Fibroblast of skin of scalp (primary cell): ENCODE measurements at places on chromosomes 11 and 22.

DNA sequence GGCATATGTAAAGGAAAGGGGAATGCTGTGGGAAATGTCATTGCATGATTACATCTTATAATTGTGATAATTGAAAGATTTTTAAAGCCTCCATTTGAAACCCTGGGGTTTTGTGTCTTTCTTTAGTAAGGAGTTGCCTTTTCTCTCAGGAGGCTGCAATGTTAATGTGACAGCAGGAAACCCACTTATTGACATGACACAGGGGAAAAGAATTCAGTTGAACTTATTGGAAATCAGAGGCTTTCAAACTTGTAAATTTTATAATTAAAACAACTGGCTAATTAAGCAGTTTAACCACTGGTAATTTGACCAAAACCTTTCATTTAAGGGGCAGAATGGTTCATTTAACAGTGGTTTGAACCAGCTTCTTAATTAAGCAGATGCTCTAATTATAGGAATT is 31.2 kb downstream of the MRPL48 start:
- DNase-seq, result peak; percentile 27

GRCh38 chr11:66547662-66548009 is 933 bp downstream of the ACTN3 start:
- DNase-seq, result no peak

DNA sequence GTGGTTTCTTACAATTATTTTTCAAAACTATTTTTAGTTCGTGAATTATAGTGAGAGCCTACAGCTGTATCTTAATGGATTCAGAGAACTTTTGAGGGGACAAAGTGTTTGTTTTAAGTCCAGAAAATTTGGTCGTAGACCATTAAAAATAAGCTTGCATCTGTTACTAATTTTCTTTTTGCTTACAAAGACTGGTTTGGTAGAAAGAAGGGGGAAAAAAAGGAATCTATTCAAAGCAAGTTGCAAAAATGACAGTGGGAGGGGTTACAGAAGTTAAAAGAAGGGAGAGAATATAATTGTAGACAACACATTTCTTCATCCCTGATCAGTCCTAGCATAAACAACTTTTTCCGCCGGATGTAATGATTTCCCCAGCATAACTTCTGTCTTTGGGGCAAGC is 72.1 kb downstream of the AMOTL1 start:
- peak; percentile 46 for DNase-seq

- no peak for DNase-seq
Observed at GRCh38 chr22:37167176-37167980, 17.7 kb upstream of the IL2RB start.

DNA sequence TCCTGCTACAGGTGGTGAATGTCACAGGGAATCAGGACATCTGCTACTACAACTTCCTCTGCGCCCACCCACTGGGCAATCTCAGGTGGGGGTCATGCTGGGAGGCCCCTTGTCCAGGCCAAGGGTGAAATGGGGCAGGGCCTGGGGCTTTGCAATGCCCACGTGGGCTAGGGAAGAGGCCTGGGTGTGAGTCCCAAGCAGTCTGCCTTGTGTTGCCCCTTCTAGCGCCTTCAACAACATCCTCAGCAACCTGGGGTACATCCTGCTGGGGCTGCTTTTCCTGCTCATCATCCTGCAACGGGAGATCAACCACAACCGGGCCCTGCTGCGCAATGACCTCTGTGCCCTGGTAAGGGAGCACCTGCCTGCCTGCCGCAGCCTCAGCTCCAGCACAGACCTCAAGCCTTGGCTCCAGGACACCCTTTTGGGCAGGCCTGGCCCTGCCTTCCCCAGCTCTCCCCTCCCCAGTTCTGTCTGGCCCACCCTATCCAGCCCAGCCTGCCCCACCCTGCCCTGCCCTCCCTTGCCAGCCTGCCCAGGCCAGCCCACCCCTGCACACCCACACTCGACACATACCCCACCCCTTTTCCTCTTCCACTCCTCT is 9.1 kb upstream of the TAGLN start:
- DNase-seq, result no peak

- DNase-seq, result no peak
Observed at GRCh38 chr11:120261931-120262330, 22.0 kb downstream of the POU2F3 start.

GRCh38 chr11:18748766-18749365 is 22.9 kb upstream of the IGSF22 start:
- DNase-seq, result no peak

DNA sequence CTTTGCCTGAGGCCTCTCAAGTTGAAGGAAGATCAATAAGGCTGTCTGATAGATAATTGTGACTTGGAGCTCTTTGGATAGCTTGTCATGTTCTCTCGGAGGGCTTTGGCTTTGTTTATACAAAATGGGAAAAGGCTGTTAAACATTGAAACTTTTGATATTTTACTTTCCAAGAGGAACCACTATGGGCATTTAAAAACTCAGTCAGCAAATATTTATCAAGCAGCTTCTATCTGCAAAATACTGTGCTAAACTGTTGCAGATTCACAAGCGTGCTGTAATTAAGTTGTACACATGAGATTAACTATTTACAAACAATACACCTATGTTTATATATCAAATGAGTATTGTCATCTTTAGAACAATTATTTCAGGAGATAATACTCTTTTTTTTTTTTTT is 34.5 kb upstream of the SORL1 start:
- DNase-seq, result no peak

- DNase-seq, result no peak
Observed at GRCh38 chr11:3226846-3227567, 5.2 kb downstream of the MRGPRE start.

DNA sequence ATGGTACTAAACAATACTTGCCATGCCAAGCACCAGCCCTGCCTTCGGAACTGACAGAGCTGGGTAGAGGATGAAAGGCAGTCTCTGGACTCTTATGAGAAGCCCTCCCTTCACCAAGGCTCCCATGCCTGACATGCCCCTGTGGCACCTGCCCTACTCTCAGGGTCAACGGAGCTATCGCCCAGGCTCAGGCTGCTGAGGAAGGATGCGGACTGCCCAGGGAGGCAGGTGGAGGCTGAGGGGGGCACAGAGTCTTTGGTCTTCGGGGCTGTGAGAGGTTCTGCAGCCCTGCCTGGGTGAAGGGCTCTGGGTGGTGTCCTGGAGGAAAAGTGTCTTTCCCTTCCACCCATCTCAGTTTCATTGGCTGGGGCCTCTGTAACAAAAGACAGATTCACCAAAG is 290.8 kb upstream of the B3GAT1 start:
- no peak for DNase-seq

DNA sequence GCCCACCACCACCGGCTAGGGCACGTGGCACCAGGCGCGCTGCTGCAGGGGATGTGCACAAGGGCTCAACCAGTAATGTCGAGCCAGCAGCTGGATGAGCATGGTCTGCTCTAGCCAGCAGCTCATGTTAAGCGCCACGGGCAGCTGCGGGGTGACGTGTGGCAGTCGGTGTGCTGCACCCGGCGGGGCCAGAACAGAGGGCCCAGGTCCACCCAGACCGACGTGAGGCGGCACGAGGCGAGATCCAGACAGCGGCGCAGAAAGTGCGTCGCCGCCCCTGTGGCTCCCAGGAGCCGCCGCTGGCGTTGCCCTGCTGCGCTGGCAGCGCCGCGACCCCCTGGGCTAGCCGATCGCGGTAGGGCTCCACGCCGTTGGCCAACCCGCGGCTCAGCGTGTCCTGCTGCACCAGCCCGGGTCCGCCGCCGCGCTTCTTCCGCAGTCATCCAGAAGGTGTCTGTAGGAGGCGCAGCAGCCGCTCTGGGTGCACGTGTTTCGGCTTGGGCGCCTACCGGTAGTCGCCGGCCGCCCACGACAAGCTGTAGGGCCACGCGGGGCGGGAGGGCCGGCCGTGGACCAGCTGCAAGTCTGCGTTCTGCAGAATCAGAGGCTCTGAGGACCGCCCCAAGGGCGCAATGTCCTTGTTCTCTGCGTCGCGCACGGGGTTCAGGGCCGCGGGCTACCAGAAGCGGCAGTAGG is 4.6 kb upstream of the GALR3 start:
- peak; percentile 52 for DNase-seq

DNA sequence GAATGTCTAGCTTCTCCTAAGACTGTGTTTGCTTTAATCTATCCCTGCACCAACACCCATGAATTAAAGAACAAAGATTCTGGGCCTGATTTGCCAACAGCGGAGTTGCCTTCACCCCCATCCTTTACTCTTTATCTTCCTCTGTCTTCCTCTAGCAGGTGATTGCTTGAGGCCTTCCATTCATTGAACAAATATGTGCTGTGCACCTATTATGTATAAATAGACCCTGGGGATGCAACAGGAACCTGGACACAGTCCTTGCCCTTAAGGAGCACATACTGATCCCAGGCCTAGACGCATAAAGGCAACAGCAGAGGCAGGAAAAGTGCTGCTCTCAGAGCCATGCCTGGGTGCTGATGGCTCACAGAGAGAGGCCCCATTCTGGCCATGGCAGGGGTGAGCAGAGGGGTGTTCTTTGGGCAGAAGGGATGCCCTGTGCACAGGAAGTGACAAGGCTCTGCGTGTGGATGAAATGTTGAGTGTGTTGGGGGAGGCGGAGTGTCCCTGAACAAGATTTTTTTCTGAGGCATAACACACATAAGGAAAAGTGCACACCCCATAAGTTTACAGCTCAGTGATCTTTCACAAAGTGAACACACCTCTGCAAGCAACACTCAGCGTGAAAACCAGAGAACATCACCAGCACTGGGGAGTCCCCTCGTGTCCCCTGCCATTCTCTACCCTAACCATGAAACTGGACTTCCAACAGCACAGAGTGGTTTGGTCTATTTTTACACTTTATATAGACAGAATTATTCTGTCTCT is 145.9 kb downstream of the GRIK4 start:
- no peak for DNase-seq

DNA sequence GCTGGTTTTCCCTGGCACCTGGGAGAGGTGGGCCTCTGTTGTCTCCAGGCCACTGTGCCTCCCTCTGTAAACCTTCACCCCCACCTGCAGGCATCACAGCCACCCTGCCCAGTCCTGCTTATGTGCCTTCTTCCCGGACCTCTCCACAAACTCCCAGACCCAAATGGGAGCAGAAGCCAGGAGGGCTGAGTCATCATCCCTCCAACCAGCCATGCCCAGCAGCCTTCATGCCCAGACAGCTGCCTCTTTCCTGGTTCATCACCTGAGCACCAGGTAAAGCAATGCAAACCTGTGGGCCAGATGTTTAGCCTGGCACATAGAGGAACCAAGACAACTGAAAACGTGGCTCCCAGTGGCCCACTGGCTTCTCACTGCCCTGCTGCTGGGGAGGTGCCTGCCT is 2.1 kb upstream of the TMPRSS4 start:
- DNase-seq, result no peak

DNA sequence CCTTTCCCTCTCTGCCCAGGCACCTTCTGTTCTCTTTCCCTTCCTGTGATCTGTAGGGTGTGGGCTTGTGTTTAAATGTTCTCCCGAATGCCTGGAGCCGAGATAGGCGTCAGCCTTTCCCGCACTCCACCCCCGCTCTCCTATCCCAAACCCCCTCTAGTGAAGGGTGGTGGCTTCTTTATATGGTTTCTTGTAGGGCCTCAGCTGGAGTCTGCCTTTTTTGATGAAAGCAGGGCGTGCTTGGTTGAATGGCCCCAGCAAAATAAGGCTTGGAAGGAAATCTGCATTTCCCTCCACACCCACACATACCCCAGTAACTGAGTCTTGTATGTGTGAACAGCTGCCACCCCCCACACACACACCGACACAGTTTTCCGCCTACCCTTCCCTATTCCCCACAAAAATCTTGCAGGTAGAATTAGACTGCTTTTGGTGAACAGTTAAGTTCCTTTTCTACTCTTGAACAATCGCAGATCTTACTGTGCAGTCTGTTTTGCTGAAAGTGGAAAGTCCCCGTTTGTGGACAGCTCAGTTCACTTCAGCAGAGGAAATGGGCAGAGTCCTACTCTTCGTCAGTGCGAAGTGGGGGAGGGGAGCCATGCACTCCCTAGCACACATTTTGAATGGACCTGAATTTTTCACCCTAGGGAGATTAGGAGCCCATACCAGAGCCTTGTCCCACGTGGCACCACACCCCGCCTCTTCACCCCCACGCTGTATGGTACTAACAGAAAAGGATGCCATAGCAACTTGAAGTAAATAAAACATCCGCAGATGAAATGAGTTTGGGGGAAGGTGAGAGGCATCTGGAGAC is 25.5 kb upstream of the GRK2 start:
- DNase-seq, result peak; percentile 63

DNA sequence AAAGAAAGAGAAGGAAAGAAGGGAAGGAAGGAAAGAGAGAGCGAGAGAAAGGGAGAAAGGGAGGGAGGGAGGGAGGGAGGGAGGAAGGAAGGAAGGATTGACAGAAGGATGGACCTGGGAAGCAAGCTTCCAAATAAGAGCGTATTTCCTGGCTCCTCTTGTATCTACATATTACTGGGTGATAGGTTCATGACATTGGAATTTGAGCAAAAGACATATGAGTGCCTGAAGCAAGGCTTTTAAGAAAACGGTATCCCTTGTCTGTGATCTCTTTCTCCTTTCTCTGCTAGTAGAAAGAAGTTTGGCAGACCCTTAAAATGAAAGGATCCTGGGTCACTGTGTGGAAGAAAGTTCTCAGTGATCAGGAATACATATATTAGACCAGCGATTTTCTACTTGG is 932.2 kb upstream of the CCDC90B start:
- DNase-seq, result no peak

- DNase-seq, result no peak
Observed at GRCh38 chr22:23116506-23117263, 25.1 kb downstream of the RSPH14 start.

DNA sequence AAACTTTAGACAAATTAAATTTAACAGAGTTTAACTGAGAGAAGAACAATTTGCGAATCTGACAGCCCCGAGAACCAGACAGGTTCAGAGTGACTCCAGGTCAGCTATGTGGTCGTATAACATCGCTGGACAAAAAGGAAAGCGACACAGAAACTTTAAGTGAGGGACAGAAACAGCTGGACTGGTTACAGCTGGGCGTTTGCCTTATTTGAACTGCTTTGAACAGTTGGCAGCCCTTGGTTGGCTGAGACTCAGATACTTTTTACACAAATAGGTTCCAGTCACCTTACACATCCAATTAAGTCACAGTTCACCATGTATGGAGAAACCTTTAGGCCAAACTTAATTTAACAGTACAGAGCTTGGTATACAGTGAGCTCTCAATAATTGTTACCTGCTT is 436.9 kb downstream of the GUCY1A2 start:
- DNase-seq, result no peak

- DNase-seq, result no peak
Observed at GRCh38 chr11:16958833-16959232, 55.4 kb downstream of the PLEKHA7 start.

DNA sequence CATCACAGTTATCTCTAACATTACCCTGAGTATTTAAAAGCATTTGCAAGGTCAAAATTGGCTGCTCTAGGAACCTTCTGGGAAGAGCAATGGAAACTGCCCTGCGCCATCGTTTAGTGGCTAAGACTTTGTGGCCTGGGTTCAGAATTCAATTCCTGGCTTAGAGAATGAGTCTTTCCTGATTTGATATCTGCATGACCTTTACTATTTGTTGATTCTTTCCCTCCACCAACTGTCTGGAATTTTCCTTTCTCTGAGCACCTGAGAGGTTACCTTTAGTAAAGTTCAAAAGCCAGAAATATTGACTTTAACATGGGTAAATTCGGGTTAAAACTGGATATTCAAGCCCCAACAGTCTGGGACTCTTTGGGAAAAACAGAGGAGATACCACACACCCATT is 43.0 kb upstream of the SLC5A12 start:
- DNase-seq, result no peak

- no peak for DNase-seq
Observed at GRCh38 chr11:31001427-31001826, 368.1 kb downstream of the DCDC1 start.

- no peak for DNase-seq
Observed at GRCh38 chr22:43479962-43480361, 68.1 kb downstream of the MPPED1 start.
